ENCODE measurements at places on chromosomes 16 and 17. TPM values are rescaled to one million over a fixed set of nuclear protein-coding genes. Genes with fewer than 3 reads are reported as not detected.

GRCh38 chr17:67137026-67137370, 92.6 kb downstream of the CACNG1 start:
- DNase-seq, result no peak

OSGIN1 gene
- polyA plus RNA-seq, result 10.0 TPM

CYGB gene
- 13.8 TPM for polyA plus RNA-seq

- no peak for DNase-seq
Observed at GRCh38 chr17:62051053-62051452, 14.0 kb downstream of the MED13 start.

TEX14 gene
- 0.05 TPM for polyA plus RNA-seq

Measured in hepatocyte (in vitro differentiated cells).